ENCODE measurements at places on chromosomes 7 and 10.

DNA sequence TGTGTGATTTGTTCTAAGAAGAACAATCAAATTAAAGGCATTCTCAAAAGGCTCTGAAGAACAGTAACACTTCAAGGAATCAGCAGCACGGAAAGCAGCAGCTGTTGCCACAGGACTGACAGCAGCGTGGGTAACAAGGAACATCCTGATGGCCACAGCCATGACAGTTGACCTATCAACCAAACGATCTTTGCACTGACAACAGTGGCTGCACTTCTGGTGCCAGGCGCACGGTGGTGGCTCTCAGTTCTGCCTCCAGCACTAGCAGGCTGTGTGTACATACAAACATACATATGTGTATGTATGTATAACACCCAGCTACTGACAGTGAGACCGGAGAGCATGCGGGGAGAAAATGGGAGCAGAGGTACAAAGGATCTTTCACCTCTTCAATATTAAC is 114.1 kb downstream of the ZFAND4 start:
- DNase-seq: no peak

- peak; percentile 38 for DNase-seq
These were observed 20.1 kb upstream of the C7orf33 start for GRCh38 chr7:148570510-148570909.

DNA sequence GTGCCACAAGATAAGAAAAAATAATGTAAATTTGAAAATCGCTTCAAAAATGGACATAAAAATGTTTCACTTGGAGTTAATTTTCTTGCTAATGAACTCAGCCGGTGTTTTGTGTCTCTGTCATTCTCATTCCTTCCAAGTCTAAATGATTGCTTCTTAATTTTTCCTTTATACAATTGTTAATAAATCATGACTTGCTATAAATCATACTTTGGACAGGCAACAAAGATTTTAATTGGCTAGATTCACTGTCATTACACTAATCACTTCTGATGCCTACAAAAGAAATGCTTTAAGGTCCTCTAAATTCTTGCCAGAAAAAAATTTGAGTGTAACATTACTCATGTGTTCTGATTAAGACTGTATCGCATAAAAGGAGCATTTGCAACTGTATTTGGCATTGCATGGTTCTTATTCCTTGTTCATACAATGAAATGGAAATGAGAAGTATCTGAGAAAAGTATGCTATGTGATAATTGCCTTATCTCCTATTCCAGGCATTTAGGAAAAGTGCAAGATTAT is 239.5 kb upstream of the DKK1 start:
- no peak for DNase-seq

DNA sequence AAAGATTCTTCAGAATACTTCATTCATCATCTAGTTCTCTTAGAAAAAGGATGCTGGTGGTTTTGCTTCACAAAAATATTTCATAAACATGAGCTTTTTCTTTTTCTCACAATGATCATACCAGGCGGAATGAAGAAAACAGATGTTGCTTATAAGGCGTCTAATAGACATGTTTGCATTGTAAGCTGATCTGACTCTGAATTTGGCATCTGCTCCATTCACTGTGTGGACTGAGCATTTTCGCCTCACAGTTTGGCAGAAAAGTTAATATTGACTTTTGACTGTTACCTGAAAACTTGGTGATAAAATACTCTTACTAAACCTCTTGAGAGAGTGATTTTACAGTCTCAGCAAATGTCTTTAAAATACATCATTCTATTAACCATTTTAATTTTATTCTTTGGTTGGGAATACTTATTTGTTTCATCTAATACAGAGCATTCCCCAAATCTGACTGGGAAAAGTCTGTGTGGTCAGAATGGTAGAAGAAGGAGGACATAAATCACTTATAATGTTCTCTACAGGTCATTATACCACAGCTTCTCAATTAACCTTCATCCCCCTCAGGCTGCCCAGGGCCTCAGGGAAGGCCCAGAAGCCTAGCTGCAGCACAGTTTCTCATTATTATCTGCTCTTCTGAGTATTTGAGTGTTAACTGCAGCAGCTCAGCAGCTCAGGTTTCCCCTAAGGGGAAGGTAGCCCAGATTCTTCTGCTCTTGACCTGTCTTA is 121.6 kb upstream of the KAT6B start:
- DNase-seq: no peak

- peak; percentile 41 for DNase-seq
These were observed 107.8 kb upstream of the PPP1R3A start for GRCh38 chr7:114026486-114027089.

- DNase-seq: no peak
These were observed 177.3 kb upstream of the PPP2R2D start for GRCh38 chr10:131723297-131724168.

- DNase-seq: no peak
These were observed 68.4 kb downstream of the CDHR3 start for GRCh38 chr7:106031300-106032035.

- no peak for DNase-seq
These were observed 14.0 kb upstream of the CTBP2 start for GRCh38 chr10:125174360-125174759.

GRCh38 chr7:32030904-32031692 is 39.1 kb downstream of the PDE1C start:
- DNase-seq: peak; percentile 10

GRCh38 chr7:149175150-149175549 is 20.2 kb upstream of the ZNF282 start:
- no peak for DNase-seq

GRCh38 chr7:80357530-80357929 is 154.3 kb downstream of the GNAT3 start:
- DNase-seq: no peak

- DNase-seq: no peak
These were observed 7.3 kb upstream of the C10orf120 start for GRCh38 chr10:122706947-122707346.

DNA sequence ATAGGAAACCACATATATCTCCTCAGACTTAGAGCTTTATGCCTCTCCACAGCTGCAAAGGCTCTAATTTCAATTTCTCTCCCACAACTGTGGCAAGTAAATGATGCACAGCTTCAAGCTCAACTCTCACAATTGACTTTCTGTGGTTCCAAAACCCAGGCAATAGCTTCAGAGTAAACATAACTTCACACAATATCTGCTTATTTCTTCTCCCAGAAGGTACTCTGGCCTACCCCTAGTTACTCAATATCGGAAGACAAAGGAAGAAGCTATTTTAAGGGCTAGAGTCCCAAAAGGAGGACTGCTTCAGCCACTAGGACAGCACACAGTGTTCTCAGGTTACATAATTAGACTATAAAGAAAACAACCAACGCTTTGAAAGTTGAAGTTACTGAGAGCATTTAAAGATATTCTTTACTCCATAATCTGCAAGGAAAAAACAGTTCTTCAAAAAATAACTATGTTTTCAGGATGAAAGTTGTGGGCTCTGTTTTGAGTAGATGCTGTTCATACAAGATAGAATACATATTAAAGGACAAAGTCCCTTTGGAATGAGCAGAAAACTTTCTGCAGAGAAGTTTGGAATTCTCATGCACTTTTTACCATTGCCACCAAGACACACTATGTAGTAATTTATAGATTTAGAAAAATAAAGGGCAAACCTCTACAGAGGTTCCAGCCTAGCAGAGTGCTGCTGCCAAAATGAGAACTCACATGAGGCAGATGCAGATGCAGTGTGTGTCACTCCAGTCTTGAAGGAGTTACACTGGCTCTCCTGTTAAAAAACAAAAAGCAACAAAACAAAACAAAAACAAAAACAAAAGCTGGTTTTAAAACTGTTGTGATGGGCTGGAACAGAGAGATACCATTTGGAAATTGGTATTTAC is 81.8 kb downstream of the NT5C2 start:
- DNase-seq: no peak

DNA sequence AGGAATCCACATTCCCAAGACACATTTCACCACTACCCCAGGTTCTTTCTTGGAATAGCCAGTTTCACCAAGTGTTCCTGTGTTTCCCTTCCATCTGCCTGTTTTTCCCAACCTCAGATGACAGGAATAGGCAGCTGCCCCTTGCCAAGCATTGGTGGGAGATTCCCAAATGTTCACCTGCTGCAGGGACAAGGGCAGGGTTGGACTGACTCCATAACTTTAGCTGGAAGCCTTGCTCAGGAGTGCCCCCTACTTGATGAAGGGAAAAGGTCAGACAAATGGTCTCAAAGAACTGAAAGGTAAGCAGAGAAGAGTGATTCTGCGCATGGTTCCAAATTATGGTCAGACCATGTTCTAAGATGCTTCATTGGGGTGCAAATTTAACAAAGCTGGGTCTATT is 45.1 kb upstream of the LYZL1 start:
- no peak for DNase-seq

- no peak for DNase-seq
These were observed 83.9 kb upstream of the ANK3 start for GRCh38 chr10:60473557-60473956.

DNA sequence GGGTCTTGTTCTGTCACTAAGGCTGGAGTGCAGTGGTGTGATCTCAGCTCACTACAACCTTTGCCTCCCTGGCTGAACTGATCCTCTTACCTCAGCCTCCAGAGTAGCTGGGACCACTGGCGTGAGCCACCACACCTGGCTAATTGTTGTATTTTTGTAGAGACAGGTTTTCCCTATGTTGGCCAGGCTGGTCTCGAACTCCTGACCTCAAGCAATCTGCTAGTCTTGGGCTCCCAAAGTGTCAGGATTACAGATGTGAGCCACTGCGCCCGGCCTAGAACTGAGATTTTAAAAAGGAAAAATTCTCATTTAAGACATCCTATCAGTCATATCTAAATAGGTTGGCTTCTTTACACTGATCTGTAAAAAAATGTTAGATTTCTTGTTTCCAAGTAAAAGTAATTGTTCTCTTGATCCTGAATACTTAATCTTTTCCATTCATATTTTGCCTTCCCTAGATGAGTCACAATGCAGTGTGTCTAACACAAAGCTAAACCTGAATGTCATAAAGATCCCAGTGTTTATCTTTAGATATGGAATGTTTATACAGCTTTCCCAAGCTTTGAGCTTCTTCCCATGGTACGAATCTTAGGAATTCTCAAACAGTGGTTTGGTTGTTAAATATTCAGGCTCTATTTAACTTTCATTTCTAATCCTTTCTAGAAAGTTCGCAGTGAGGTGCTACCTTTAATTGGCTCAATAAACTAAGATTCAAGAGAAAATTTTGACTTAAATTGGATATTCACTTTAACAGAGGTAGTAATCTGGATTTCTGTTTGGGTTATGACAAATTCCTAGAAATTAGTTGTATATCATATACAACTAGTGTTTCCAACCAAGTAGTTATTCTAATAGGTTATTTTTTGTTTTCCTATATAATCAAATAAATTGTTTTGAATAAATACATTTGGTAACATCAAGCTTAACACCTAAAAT is 12.1 kb upstream of the LAMB1 start:
- peak; percentile 85 for DNase-seq

DNA sequence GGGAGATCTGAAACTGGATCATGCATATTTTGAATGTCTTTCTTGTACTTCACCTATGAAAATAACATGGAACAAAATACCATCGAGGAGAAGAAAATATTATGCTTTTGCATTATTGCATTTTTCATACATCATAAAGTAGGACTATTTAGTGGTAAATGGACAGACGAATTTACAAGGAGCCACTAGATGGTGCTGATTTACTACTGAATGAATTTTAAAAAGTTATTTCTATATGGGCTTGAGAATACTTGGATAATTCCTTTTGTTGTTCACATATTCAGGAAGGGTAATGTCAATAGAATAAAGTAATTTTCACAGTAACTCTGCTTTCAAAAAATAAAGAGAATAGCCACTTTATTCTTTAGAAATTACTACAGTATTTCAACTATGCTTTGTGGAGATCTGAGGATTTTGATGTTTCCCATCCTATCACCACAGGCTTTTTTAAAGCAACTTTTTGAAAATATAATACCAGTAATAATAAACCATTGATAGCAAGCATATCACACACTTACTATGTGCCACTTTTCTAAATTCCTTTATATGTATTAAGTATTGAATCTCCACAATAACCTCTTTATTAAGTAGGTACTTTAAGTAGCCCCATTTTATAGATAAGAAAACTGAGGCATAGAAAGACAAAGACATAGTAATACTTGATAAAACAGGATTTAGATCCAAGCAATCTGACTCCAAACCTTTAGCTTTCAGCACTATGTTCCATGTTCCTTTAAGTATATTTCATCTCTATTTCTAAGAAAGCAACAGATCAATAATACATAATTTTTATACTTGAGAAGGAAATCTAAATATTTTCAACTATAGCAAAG is 38.6 kb downstream of the NEBL start:
- no peak for DNase-seq

DNA sequence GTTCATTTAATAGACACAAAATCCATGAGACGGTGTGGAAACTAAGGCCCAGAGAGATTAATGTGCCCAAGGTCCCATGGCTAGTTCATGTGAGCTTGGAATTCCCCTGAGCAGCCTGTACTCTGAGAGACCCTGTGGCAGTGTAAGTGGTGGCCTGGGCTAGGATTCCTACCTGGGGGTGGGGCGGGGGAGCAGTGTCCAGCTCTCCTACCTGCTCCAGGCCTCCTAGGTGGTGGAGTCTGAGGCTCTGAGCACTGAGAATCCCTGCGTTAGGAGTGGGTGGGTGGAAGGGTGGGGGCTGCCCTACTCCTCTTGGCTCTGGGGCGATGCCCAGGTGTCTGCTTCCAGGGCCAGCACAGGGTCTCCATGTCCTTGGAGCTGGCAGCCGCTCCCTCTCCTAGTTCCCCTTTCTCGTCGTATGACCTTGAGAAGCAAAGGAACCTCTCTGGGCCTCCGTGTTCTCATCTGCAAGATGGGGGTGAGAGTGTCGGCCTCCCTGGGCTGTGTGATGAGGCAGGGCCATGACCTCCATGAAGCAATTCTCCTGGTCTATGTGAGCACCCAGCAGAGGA is 2.5 kb downstream of the SNCG start:
- DNase-seq: no peak

DNA sequence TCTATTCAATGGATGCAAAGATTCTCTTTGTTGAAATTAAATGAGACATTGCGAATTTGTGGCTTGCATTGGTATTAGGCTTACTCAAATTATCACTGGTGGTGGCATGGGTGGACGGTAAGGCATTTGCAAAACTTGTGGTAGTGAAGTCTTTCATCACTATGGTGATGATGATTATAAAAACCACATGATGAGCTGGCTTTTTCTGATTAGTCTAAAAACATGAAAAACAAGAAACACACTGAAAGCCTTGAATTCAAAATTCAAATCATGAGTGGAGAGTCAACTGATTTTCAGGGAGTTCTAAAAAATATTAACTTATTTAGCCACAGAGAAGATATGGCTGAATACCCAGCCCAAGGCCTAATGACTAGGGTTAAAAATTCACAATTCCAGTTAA is 99.8 kb upstream of the HGF start:
- peak; percentile 11 for DNase-seq

DNA sequence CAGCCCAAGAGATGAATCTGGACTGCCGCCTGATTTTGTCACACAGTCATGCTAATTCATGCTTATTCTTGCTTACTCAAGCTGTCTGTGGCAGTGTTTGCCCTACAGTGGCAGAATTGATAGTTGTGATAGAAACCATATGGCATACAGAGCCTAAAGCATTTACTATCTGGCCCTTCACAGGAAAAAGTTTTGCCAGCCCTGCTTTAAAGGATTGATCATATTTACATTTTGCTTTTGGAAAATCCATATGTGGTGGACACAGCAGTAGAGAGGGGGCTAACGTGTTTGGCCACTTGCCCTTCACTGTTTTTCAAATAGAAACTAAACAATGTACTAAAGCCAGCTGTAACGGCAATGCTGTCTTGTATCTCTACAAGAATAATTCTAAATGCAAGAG is 974.0 kb upstream of the GHITM start:
- DNase-seq: no peak
